Thoracic aorta (tissue), 2 donors: ENCODE measurements at places on chromosomes 6 and 20. TPM values are rescaled to one million over a fixed set of nuclear protein-coding genes. Genes with fewer than 3 reads are reported as not detected.

DNA sequence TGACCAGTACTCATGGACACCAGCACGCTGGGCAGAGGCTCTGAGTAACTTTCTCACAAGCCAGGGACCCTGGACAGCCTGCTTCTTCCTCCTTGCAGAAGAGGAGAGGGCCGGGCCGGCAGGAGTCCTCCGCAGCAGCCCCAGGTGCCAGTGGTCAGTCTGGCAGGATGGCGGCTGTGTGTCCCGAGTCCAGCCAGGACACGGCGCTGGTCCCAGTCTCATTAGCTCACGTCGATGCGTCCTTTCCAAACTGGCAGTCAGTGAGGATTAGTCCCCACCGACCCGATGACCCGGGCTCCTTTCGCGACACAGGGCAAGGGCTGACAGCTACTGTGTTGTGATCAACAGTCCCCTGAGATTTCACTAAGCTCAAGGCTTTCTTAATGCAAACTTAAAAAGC is 267.0 kb downstream of the TAF4 start:
- no peak for DNase-seq

Gene CEP250
- 28.7 TPM for total RNA-seq

Gene STAU1
- total RNA-seq, result 54.0 TPM

Gene PRL
- not detected for total RNA-seq

DNA sequence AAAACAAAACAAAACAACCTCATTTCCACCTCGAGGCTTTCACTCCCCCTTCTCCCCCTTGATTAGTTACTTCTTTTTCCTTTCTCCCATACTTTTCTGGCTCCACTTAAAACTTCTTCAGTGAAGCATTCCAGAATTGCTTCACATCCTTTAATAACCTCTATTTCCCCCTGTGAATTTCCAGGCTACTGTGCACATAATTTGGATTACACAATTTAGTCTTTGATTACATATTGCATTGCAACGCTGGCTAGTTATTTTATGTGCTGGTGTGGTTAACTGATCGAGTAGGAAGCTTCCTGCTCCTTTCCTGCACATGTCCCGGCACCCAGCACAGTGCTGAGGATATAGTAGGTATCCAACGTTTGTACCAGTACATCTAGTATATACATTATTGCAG is 28.1 kb upstream of the EEF1E1 start:
- DNase-seq, result no peak

- no peak for DNase-seq
Observed at GRCh38 chr6:32882879-32883250, 28.9 kb downstream of the PSMB9 start.

GRCh38 chr20:19129976-19130612 is 82.3 kb upstream of the SLC24A3 start:
- DNase-seq, result no peak

GRCh38 chr6:73713426-73714147 is 17.6 kb downstream of the CD109 start:
- no peak for DNase-seq

Gene MMP24OS
- 38.3 TPM for total RNA-seq

DNA sequence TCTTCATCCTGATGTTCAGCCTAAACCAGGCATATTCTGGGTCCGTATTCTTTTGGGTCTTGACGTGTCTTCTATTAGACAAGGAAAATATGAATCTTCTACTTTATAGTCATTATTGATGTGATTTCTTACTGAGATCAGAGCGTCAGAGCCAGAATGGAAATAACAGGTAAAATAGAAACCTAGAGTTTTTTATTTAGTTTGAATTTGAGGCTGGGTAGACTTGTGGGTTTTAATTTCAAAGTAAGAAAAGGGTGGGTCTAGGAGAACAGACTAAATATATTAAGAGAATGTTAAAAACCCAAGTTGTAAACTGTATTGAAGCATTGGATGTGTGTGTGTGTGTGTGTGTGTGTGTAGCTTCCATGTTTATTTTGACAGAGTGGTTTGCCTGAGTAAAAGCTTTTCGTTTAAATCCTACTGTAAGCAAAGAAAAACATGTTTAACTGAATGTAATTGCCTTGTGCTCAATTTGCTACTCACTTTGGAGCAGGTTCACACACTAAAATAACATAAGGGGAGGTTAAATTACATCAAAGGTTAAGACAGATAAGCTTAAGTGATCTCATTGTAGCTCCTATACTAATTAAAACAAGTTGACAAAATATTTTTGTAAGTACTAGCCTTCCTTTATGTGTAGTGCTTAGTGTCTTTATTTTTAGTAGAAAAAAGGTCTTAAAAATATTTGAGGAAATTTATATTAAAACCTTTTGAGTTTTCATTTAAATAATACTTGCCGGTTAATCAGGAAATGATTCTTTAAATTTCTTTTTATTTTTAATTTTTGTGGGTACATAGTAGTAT is 17.4 kb downstream of the HECA start:
- no peak for DNase-seq

DNA sequence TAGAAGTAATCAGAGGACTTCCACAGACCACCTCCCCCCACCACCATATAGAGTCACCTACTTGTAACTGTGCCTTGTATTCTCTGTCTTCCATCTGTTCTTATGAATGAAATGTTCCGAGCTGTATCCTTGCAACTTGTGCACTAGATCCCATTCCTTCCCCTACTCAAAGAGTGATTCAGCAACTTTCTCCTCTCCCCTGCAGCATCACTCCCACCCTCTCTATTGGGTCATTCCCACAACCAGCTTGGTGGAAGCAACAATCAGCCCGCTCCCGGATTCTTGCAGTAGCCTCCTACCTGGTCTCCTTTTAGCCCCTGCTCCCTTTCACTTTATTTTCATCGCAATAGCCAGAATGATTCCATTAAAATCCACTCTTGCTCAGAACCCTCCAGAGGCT is 34.9 kb upstream of the REV3L start:
- no peak for DNase-seq

DNA sequence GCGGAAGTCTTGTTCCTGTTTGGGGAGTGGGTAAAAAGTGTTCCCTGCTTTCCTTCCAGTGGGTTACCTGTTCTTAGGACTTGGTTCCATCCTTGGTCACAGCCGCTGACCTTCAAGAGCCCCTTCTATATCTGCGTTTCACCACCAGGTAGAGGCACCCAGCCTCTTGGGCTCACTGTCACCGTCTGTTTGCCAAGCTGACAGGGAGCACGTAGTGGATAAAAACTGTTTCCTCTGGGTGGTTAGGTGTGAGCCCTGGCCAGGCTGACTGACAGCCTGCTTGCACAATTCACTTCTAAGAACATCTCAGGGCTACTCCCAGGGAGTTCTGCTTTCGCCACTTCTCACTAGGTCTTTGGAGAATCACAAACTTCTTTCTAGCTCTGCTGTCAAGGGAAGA is 1.8 kb upstream of the JPH2 start:
- DNase-seq, result no peak

DNA sequence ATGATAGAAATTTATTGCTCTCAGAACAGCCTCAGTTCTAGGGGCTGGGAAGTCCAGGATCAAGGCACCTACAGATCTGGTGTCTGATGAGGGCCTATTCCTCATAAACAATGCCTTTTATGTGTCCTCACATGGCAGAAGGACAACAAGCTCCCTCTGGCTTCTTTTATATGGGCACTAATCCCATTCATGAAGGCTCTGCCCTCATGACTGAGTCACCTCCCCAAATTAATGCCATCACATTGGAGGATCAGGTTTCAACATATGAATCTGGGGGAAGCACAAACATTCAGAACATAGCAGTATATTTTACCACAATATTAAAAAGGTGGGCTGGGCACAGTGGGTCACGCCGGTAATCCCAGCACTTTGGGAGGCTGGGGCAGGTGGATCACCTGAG is 58.5 kb upstream of the CCN6 start:
- no peak for DNase-seq

GRCh38 chr20:60840971-60841370 is 411.1 kb upstream of the CDH4 start:
- no peak for DNase-seq

Gene TPD52L1
- 73.5 TPM for total RNA-seq

GRCh38 chr6:17881085-17881858 is 106.2 kb downstream of the KIF13A start:
- DNase-seq, result no peak

DNA sequence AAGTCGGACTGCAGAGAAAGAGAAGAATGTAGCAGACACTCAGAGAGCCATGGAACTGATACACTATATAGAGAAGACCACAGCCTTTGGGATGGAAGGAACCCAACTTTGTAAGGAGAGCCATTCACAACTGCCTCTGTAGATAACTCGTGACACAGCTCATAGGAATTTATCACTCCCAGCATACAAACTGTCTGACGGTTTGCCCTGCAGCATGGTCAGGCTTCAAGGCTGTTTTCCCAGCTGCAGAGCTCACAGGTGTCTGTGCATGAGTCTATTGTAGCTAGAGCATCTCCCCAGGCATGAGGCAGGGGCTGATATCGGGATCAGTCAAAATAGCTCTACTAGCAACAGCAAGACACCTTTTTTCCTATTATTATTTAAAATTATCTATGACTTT is 130.5 kb upstream of the DTNBP1 start:
- DNase-seq, result no peak

DNA sequence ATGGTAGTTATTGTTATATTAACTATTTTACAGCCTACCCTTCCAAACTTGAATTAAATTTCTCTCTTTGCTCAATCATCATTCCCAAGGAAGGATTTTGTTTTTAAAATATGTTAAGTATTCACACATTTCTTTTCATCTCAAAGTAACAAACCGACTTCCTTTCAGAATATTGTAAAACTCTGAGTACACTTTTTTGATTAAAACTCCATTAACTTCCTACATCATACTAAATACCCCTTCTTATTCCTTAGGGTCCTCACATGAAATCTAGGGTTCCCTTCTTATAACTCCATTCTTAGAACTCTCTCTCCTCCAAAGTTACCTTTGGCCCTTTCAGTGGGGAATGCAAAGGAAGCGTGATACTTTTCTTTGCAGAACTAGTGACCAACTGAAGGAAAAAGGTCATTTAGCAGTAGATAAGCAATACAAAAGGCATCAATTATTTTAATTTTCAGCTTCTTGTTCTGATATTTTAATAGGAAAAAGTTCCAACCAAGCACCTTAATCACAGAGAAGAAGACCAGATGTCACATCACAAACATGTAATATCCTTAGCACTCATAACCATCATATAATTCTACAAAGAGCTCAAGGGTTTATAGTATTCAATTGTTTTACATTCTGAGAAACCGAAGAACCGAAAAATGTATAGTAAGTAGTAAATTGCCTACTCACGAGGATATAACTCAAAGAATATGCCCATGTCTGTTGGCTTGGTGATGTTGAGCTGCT is 494 bp downstream of the RHAG start:
- no peak for DNase-seq

Gene CFAP206
- 2.8 TPM for total RNA-seq

DNA sequence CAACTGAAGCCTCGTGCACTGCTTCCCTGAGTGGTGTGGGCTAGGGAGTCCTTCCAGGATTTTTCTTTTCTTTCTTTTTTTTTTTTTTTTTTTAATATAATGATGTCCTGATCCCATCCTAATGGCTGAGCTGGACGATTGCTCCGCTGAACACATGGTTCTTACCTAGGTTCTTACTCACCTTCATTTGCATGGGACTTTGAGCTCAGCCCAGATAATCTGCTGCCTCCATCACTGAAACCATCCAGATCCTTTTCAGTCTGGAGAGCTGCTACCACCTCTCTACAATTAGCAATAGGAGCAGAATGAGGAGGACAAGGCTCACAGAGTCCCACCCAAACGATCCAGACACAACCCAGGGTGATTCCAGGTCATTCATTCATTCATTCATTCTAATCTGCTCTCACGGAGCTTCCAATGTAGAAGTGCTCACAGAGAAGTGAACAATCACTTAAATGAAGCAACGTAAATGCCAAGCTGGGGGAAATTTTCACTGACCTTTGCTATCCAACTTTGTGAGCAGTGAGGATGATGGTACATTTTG is 246.3 kb upstream of the RREB1 start:
- no peak for DNase-seq

GRCh38 chr20:62354031-62354808 is 12.9 kb downstream of the LAMA5 start:
- no peak for DNase-seq

DNA sequence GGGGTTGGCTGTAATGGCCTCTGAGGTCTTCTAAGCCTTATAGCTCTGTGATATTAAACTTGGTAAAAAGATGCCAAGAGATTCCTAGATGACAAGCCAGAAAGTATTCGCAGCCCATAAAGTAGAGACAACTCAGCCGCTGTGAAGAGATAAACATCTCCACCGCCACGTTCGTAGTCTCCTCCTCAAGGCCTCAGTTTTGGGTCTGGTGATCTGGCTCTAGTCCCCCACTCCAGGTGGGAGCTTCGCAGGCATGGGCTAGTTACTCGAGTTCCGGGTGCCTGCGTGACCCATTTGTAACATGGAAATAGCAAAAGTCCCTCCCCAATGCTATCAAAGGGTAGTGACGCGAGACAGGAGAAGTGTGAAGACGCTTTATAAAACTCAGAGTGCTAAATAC is 28.3 kb upstream of the AFDN start:
- DNase-seq, result no peak

- DNase-seq, result no peak
Observed at GRCh38 chr6:35343835-35344550, 1.6 kb downstream of the PPARD start.

Gene RIPPLY2
- not detected for total RNA-seq

DNA sequence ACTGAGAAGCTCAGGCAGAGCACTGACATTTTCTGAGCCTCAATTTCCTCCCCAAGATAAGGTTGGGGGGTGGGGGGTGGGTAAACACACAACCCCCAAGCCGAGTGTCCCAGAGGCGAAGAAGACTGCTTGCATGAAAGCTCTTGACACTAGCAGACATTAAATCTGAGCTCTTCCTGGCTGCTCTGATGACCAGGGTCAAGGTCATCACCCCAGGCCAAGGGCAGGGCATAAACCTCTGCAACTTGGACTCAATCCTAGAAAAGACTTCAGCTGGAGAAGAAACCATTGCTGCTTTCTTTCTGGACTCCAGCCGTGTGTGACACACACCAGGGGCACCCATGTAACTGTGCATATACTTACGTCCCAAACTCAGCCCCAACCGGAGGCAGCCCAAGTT is 109.0 kb downstream of the BANF2 start:
- no peak for DNase-seq

DNA sequence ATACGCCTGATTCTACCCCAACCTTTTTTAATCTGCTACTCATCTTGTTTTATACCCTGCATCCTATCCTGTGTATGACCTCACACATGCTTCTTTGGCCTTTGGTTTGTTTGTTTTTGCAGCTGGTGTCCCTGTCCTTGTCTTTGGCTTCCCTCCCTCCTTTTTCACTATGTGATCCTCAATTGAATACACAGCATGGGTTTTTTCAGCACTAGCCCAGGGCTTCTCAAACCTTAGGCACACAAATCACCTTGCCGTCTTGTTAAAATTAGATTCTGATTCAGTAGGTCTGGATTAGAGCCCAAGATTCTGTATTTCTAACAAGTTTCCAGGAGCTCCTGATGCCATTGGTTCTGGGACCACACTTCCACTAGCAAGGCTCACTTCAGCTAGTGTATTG is 321.5 kb upstream of the MAN1A1 start:
- DNase-seq, result no peak

DNA sequence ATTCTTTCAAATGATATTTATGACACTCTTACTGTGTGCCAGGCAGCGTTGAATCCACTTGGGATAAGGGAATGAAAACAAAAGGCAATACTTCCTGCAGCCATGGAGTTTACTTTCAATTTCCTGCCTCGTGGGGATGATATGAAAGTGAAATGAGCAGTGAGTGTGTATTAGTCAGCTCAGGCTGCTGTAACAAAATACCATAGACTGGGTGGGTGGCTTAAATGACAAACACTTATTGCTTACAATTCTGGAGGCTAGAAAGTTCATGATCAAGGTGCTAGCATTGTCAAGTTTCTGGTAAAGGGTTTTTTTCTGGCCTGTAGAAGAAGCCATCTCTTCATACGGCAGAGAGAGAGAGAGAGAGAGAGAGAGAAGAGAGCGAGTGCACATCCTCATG is 41.7 kb downstream of the TSHZ2 start:
- no peak for DNase-seq
